Dermis microvascular lymphatic vessel endothelial cell (primary cell): ENCODE measurements at places on chromosomes 11 and 22. TPM values are rescaled to one million over a fixed set of nuclear protein-coding genes. Genes with fewer than 3 reads are reported as not detected.
A peak's percentile ranks its signal among the peaks of the same experiment; 100 is the strongest.

APOC3 gene
- total RNA-seq: not detected in 2 replicates

LRRN4CL gene
- total RNA-seq: 0.38 and 0.51 TPM in 2 replicates

MISFA gene
- total RNA-seq: 0.13 and 1.0 TPM in 2 replicates

MUC5AC gene
- not detected in 2 replicates for total RNA-seq

P2RX6 gene
- total RNA-seq: under 0.01 TPM in 1 of 2 replicates, not detected in the other

ZNF70 gene
- 1.4 and 1.9 TPM in 2 replicates for total RNA-seq

SAA4 gene
- not detected in 2 replicates for total RNA-seq

POU2AF3 gene
- not detected in 2 replicates for total RNA-seq

GPR83 gene
- total RNA-seq: under 0.01 TPM in 1 of 2 replicates, not detected in the other

ZNRF3 gene
- total RNA-seq: 1.5 and 2.5 TPM in 2 replicates

OR51I1 gene
- 0.13 TPM in 1 of 2 replicates, not detected in the other for total RNA-seq

KRTAP5-5 gene
- not detected in 2 replicates for total RNA-seq

- DNase-seq: no peak
These were observed 34.8 kb downstream of the JHY start for GRCh38 chr11:122917311-122917710.

GRCh38 chr22:31097941-31098631, 9.3 kb downstream of the SELENOM start:
- DNase-seq: no peak

GRCh38 chr11:33242575-33242974, 14.6 kb upstream of the HIPK3 start:
- DNase-seq: no peak

GRCh38 chr11:22559416-22559815, 66.2 kb downstream of the FANCF start:
- no peak for DNase-seq

GRCh38 chr11:69105461-69106030, 50.2 kb upstream of the SMIM38 start:
- DNase-seq: no peak

GRCh38 chr22:28896611-28897010, 13.2 kb downstream of the ZNRF3 start:
- DNase-seq: no peak

DNA sequence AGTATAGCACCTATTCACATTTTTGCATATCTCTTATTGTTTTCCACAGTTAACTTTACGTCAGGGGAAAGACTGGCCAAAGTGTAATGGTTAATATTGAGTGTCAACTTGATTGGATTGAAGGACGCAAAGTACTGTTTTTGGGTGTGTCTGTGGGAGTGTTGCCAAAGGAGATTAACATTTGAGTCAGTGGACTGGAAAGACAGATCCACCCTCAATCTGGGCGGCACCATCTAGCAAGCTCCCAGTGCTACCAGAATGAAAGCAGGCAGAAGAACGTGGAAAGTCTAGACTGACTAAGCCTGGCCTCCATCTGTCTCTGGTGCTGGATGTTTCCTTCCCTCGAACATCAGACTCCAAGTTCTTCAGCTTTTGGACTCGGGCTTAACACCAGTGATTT, 1900.7 kb upstream of the RAG2 start:
- no peak for DNase-seq

DNA sequence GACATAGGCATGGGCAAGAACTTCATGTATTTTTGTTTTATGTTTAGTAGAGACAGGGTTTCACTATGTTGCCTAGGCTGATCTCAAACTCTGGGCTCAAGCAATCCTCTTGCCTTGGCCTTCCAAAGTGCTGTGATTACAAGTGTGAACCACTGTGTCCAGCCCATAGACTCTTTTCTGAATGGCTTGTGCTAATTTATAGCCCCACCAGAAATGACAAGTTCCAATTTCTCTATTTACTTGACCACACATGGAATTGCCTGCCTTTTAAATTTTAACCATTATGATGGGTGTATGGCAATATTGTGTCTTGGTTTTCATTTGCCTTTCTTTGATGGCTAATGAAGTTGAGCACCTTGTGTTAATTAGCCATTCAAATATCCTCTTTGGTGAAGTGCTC, 85.8 kb upstream of the NECTIN1 start:
- no peak for DNase-seq

- DNase-seq: no peak
These were observed 38.8 kb downstream of the MICAL3 start for GRCh38 chr22:17985606-17986005.

DNA sequence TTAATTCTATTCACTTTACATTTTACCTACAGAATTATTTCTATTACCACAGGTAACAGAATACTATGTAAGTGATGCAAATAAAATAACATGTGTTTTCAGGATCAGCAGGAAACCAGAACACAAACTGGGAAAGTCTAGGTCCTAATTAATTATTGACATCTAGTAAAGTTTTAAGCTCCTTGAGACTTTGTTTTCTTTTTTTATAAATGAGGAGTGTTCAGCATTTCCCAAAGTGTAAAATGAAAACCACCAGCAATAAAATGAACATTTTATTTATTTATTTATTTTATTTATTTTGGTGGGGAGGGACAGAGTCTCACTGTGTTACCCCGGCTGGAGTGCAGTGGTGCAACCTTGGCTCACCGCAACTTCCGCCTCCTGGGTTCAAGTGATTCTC, 123.6 kb downstream of the ARHGAP42 start:
- DNase-seq: no peak

DNA sequence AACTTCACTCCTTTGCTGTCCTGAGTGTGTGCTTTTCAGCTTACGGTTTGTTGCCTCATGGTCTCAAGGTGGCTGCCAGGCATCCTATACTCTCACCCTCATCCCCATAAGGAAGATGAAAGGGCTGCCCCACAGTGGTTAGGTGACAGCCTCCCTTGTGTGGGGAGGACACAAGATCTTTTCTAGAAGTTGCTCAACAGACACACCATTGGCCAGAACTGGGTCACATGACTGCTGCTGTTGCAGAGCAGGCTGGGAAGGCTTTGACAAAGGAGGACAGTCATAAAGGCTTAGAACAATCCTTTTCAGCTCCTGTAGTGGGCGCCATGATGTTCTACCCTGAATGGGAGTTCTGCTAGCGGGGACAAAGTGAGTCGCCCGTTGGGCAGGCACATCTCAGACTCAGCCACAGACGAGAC, 69.7 kb upstream of the RASD2 start:
- no peak for DNase-seq

DNA sequence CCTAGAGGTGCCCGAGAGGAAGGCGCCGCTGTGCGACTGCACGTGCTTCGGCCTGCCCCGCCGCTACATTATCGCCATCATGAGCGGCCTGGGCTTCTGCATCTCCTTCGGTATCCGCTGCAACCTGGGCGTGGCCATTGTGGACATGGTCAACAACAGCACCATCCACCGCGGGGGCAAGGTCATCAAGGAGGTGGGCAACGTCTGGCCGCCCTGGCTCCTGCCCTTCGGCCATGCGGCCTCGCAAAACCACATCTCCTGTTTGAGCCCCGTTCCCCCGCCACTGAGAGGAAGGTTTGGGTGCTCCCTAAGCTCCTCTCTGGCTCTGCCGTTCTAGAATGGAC, 3.4 kb downstream of the SLC17A6 start:
- no peak for DNase-seq

DNA sequence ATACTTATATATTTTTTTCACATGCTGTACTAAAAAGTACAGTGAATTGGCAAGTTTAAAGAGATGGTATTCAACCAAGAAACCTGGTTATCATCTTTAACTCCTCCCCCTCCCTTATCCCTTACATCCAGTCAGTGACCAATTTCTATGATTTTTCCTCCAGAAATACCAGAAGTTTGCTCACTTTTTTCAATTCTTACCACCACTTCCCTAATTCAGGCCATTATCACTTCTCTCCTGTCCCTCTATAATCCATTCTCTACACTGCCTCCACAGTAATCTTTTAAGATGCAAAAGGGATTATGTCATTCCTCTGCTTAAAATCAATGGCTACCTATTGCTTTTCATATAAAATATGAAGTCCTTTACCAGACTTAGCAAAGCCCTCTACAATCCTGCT, 62.8 kb downstream of the CEP57 start:
- no peak for DNase-seq

DNA sequence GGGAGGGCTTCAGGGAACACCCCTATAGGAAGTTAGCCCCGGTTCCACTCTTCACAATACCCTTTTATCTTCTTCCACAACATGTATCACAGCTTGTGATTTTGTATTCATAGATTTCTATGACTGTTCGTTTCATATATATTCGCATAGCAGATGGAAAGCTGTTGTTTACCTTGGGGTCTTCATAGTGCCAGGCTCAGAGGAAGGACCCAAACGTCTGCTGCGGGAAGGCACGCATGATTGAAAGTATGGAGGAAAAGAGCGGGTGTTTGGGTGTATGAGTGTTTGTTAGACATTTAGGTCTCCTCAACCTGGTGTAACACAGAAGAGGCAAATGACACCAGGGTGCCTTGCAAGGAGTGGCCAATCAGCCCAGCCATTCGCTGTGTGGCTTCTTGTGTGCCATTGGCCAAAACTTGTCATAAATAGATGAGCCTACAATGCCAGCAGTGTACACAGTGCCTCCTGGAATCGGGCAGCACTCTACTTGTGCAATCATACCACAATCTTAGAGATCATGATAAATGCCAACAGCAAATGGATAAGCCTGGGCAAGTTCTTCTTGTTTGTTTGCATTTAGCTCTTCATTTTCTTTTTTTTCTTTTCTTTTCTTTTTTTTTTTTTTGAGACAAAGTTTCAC, 10.9 kb upstream of the ADA2 start:
- DNase-seq: no peak

DNA sequence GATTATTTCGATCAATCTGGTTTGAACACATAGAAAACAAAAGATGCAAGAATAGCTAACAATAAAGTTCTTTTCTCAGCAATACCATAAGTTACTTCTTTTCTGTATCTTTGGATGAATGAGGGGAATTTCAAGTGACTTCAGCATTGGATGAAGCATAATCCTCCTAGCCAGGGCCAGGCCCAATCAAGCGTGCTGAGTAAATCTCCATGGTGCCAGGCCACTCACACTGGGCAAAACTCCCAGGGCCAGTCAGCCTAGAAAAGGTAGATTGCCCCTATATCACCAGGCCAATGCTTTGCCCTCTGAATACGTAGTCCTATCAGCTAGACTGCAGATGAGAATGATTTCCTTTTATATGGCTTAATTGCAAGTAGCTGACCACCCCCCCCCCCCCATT, 6.0 kb downstream of the CNTF start:
- no peak for DNase-seq

GRCh38 chr11:59625703-59626102, 10.1 kb upstream of the OSBP start:
- no peak for DNase-seq

- no peak for DNase-seq
These were observed 256.2 kb upstream of the LUZP2 start for GRCh38 chr11:24240496-24241175.

GRCh38 chr22:35601013-35601580, 16.0 kb downstream of the MB start:
- DNase-seq: no peak

DNA sequence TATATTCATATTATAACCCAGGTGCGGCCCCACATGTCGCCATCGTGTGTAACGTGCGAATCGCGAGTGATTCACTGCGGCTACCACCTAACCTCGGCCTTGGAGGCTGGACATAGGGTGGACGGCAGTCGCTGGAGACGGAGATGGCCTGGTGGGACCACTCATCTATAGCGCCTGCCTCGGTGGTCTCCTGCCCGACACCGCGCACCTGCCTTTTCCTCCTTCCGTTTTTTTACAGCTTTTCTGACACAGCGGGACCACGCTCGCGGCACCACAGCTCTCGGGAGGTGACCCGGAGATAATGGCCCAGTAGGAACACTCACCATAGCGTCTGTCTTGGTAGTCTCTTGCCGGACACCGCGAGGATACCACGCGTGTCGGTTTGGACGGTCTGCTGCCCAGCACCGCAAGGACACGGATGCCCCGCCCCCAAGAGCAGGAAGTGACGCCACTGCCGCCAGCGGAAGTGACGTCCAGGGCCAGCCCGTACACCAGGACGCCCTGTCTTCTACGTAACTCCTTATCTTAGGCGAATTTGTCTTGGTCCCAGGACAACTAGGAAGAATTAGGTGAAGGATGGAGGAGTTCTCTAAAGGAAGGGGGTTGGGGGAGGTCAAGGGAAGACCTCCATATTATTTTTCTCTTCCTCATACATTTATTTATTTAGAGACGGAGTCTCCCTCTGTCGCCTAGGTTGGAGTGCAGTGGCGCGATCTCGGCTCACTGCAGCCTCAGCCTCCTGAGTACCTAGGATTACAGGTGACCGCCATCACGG, 6.4 kb downstream of the SNU13 start:
- peak; percentile 75 for DNase-seq

DNA sequence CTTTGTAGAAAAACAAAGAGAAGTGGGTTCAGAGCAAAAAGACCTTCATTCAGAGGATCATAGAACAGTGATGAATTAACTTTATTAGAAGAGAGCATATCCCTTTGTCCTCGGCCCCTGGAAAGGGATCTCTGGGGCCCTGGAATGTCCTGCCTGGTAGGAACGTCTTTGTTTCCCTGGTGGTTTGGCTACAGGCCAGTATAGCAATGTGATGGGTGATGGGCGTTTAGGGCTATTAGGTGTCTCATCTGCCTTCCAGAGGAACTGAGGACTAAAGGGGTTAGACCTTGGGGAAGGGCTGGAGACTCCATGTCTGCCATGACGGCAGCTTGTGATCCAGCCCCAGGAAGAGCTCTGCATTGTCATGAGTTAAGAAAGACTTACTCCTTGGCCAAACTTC, 9.1 kb downstream of the APOL4 start:
- no peak for DNase-seq

DNA sequence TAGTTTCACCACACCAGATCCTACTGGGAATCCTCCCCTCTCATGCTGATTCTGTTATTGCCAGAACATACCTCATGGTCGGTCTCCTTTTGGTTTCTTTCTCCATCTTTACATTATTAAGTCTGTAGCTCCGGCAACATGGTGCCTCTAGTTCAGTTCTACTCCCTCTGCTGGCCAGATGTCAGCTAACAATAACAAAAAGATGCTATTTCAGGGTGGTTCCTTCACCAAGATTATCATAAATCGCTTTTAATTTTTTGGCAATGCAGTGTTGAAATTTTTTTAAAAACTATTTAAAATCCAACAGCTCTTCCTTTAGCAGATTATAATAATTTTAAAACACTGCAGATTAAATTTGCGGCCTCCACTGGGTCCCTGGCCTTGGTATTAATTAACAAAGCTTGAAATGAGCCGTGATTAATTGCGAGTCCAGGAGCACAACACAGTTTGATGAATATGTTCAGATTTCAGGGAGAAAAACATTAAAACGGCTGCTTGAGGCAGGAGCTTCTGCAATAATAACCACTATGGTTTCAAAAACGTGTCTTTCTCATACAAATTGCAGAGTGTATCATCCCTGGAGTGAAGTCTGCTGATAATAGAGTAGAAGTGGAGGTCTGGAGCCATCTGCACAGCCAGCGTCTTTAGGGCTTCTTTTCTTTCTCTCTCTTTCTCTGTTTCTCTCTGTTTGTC, 492.9 kb upstream of the KIRREL3 start:
- no peak for DNase-seq

- no peak for DNase-seq
These were observed 118.2 kb upstream of the BLID start for GRCh38 chr11:122234257-122234656.

DNA sequence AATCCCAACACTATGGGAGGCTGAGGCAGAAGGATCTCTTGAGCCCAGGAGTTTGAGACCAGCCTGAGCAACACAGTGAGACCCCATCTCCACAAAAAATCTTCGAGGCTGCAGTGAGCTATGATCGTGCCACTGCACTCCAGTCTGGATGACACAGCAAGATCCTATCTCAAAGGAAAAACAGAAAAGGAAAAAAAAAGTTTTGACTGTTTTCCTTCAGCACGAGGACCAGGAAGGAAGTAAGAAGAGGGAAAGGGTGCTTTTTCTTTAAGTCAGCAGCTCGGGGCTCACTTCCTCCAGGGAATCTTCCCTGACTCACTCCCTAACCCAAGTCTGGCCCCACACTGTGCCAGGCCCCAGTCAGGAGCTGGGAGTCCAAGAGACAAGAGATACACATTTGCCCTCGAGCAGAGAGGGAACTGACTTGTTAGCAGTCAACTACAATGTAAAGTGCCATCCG, 14.2 kb downstream of the ARRB1 start:
- DNase-seq: no peak
